Posterior cingulate gyrus (tissue), 11 donors: ENCODE measurements at places on chromosomes 7 and 10.

- DNase-seq = no peak
Measured at GRCh38 chr10:72076756-72077155, 11.6 kb downstream of the SPOCK2 start.

GRCh38 chr7:10469476-10469875 is 504.2 kb upstream of the PHF14 start:
- no peak for DNase-seq

GRCh38 chr10:69065406-69066361 is 22.2 kb upstream of the SRGN start:
- DNase-seq = no peak

GRCh38 chr10:75924309-75924902 is 493.0 kb downstream of the LRMDA start:
- DNase-seq = no peak

DNA sequence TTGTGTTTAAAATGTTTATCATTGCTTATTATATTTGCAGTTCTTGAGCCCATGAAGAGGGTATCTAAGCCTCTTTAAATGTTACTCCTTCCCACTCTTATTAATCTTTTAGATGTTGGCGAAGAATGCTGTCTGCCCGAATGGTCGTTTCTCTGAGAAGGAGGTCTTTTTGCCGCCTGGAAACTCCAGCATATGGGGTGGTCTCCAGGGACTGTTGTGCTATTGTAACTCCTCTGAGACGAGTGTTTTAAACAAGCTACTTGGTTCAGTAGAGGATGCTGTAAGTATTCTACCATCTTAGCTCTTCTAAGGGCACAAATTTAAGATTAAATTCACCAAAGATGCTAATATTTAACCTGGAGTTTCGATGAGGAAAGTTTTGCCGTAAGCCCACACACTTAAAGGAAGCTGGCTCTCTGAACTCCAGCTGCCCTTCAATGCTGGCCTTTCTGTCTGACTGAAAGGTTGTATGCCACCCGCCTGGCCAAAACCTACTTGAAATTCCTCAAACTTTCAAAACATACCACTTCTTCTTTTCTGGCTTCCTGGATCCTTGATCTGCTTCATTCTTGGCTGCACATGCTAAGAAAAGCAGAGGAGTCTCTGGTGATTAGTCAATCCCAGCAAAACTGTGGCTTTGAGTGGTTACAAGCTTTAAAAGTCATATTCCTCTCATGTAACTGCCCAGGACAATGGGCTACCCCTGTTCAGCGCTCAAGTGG is 74.7 kb downstream of the ABCA13 start:
- no peak for DNase-seq

DNA sequence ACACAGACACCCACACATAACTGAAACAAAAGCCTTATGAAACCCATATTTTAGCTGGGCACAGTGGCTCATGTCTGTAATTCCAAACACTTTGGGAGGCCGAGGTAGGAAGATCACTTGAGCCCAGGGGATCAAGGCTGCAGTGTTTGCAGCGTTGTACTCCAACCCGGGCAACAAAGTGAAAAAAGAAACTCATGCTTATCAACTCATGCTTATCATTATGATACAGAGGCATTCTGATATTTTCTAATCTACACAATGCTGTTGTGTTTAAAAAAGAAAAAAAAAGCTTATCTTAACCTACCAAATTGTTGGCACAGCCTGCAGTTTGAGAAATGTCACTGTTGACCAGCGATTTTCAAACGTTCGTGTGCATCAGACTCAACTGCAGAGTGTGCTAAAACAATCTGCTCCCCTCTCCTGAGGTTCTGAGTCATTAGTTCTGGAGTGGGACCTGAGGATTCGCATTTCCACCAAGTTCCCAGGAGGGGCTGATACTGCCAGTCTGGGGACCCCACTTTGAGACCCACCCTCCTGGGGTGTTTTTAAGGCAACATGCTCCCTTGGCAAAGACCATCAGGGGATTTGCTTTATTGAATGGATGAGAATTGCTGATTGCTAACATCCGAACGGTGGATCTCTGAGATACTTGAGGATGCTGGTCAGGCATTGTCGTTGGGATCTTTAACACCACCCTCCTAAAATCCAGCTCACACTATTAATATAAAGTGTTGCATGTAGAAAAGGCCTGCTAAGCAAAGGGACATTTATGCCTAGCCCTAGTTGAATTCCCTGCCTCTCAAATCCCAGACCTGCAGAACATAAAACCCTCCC is 16.2 kb downstream of the CHST3 start:
- DNase-seq = no peak

DNA sequence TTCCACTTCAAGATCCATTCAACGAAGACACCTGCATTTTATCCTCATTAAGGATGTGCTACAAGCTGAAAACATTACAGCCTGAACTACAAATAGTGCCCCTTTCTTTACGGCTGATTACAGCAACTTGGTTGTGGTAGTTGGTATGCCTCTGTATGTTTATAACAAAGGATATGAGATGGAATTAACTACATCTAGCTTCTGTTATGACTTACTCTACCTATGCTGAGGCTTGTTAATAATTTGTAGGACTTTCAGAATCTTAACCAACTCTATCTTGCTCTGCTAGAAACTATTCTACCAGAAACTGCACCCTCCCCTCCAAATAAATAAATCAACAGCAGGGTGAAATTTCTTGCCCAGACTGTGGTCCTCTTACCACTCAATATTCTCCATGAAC is 448.1 kb downstream of the GRM8 start:
- no peak for DNase-seq

DNA sequence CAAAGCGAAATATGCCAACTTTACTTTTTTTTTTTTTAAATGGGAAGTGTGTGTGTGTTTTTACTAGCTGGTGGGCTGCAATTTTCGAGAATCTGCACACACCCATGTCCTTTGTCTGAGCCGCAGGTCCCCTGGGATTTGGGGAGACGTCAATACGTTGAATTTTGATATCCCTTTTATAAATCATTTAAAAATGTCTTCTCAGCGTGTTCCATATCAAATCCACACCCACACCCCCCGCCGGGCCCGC is 404 bp upstream of the FMC1 start:
- DNase-seq = no peak

DNA sequence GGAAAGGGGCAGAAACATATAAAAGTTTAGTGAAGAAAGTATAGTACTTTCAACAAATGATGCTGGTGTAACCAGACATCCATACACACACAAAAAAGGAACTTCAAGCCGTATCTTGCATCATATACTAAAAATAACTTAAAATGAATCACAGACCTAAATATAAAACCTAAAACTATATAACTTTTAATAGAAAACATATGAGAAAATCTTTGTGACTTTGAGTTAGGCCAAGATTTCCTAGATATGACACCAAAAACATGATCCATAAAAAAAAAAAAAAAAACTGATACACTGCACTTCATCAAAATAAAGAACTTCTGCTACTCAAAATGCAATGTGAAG is 40.9 kb downstream of the NUDCD3 start:
- DNase-seq = no peak

GRCh38 chr10:1179346-1180070 is 123.3 kb downstream of the WDR37 start:
- no peak for DNase-seq

DNA sequence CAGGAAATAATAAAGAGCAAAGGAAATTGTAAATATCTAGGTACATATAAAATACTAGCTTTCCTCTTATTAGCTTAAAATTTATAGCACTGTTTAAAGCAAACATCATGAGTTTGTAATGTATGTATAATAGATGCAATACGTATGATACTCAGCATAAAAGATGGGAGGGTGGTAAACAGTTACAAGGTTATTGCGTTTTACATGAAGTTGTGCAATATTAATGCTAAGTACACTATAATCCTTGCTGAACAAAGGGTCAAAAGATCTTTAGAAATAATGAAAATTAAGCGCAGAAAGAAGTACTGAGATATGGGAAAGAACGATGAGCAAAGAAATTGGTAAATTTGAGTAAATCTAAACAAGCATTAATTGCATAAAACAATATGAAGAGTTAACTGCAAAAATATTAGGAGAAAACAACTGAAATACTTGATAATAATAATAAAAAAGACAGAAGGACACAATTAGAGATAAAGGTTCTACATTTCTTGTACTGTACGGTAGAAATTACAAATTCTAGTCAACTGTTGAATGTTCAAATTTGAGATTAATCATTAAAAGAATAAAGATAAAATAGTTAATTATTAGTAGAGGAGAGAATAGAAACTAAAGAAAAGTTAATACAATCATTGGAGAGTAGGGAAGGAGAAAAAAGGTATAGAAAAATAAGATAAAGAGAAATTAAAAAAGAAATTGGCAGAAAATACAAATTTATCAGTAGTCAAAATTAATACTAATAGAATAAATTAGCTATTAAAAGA is 17.9 kb downstream of the C10orf67 start:
- DNase-seq = no peak

DNA sequence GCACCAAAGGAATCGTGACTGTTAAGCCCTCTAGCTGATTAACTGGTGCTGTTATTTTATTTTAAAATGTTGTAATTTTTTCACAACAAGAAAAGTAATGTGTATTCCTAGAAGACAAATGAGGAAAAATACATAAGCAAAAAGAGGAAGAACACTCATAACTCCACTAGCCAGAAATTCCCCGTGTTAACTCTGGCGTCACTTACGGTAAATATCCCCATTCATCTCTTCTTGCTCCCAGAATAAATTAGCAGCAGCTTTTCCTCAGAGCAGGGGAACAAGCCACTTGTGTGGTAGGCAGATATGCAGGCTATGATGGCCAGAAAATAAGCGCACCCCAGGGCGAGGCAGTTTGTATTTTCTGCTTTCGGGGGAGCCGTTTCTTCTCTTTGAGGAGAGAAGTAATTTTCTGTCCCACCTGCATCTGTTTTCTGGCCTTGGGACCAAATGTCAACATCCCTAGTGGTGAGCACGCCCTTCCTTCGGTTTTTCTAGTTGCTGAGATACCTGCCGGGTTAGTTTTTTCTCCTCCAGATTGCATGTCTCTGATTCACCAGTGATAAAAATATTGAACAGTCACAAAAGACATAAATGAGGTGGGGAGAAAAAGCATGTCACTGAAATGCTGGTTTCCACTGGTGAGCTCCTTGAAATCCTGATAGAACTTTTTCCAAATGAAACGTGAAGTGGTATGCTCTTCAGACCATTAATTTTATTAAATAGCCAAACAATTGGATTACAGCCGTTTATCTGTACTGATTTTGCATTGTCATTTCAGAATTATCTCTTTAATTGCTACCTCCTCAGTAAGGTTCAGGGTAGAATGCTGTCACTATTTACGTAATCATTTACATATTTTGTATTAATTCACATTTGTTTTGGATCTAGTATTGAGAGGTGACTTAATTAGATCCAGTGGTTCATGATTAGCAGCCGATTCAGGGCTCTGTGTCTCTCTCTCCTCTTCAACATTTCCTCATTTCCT is 268.1 kb downstream of the CAMK1D start:
- no peak for DNase-seq

- no peak for DNase-seq
Measured at GRCh38 chr10:112738606-112739591, 211.1 kb upstream of the TCF7L2 start.

GRCh38 chr10:77182803-77183202 is 454.8 kb downstream of the KCNMA1 start:
- no peak for DNase-seq

DNA sequence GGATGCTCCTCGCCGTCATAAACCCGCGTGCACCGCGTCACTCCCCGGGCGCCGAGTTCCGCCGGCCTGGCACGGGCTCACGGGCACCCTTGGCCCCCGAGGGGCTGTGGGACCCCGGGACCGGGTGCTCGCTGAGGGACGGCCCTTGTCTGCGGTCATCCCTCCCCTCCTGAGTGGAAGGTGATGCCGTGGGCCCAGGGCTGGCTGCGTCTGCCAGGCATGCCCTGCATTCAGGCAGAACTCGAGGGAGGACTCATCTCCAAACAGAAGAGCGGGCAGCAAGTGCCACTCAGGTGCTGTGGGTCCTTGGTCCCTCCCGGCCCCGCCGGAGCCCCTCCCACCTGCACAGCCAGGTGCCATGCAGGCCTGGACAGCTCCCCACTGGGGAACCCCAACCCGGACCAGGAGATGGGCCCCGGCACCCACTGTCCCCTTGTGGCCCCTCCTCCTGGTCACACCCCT is 61.3 kb downstream of the UNCX start:
- no peak for DNase-seq

- DNase-seq = no peak
Measured at GRCh38 chr7:128904381-128905197, 5.9 kb downstream of the KCP start.

GRCh38 chr10:119806334-119807130 is 66.1 kb downstream of the MCMBP start:
- DNase-seq = no peak

DNA sequence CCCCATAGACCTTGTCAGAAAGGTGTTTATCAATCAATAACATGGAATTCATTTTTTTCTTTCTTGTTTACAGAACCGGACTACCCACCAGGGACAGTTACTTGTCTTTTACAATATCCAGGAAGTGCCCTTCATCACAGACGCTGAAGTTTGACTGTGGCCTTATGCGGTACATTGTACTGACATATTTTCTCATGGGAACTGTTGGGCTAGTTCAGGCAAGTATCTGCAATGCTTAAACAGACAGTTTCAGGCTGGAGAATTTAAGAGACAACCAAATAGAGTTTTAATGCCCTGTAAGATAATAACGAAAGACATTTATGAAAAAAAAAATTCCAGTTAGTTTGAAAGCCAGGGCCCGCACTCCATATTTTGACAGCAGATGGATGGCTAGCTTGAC is 246.4 kb downstream of the GATA3 start:
- DNase-seq = no peak

DNA sequence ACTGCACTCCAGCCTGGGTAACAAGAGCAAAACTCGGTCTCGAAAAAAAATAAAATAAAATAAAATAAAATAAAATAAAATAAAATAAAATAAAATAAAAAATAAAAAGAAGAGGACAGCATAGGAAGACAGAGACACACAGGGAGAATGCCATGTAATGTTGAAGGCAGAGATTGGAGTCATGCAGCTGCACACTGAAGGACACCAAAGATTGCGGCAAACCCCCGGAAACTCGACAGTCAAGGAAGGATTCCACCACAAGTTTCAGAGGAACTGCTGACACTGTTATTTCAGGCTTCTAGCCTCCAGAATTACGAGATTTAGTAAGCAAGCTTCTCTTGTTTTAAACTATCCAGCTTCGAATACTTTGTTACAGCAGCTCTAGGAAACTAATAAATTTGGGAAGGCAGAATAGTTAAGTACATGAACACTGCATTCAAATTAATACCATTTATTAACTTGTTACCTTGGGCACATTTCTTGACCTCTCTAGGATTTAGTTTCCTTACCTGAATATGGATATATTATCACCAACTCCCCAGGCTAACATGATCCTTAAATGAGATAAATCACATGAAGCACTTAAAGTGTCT is 9.5 kb downstream of the CPED1 start:
- no peak for DNase-seq

GRCh38 chr7:36937754-36938563 is 213.7 kb upstream of the AOAH start:
- no peak for DNase-seq

DNA sequence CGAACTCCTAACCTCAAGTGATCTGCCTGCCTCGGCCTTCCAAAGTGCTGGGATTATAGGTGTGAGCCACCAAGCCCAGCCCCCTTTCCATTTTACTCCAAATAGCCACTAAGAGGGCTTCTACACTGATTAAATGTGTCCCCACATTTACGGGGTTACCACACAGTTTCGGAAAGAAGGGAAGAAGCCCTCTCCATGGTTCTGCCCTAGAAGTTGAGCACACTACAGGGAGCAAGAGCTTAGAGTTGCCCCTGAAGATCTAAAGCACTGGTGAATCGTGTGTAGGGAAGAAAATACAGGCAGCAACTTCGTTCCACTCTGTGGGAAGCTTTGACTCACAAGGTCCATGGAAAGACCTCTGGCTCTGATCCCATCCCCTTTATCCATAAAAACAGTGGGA is 133.0 kb upstream of the PRKCQ start:
- no peak for DNase-seq
